ENCODE measurements at places on chromosomes 2 and 18.

DNA sequence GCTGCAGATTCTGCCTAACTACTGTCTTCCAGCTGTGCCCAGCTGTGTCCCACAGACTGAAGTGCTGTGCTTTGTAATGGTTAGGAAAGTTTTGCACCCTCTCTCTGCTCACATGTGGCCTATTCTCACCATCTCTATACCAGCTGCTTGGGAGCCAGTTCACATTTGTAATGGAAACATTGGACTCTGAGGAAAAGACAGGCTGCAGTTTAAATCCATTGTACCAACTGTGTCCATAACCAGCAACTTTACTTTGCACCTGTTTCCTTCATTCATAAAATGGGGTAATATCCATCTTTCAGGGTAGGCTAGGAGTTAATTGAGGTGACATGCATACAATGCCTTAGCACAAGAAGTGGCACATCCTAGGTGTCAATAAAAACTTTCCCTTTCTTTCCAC lies 344.0 kb downstream of the TNS1 start:
- DNase-seq: no peak

- peak; percentile 60 for DNase-seq
Measured at GRCh38 chr2:97870396-97870843, 125.3 kb downstream of the TMEM131 start.

GRCh38 chr2:113085542-113085941 lies 17.8 kb downstream of the IL1F10 start:
- DNase-seq: no peak

- no peak for DNase-seq
Measured at GRCh38 chr2:238104226-238104690, 4.1 kb downstream of the ESPNL start.

- no peak for DNase-seq
Measured at GRCh38 chr2:63555931-63556330, 32.3 kb downstream of the WDPCP start.

GRCh38 chr2:209609531-209609930 lies 162.1 kb upstream of the UNC80 start:
- no peak for DNase-seq
